ENCODE measurements at places on chromosomes 3 and 15.

DNA sequence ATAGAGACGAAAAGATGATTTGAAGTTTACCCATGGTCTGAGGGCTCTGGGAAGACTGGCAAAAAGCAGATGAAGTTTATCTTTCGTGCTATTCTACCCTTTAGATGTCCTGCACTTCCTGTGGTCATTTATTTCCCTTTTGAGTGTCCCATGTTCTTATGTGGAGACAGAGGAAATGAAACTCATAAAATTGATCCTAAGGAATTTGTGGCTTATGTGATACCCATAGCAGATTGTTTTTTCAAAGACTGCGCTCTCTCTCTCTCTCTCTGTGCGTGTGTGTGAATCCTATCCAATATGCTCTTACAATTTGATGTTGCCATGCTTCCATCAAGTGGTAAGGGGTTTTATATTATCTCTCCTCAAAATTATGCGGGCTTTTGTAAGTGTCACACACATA lies 607.5 kb upstream of the DPPA4 start:
- no peak for DNase-seq

GRCh38 chr3:120145542-120146285 lies 51.5 kb upstream of the GSK3B start:
- DNase-seq, result no peak

GRCh38 chr15:70806992-70807712 lies 43.8 kb upstream of the UACA start:
- no peak for DNase-seq

DNA sequence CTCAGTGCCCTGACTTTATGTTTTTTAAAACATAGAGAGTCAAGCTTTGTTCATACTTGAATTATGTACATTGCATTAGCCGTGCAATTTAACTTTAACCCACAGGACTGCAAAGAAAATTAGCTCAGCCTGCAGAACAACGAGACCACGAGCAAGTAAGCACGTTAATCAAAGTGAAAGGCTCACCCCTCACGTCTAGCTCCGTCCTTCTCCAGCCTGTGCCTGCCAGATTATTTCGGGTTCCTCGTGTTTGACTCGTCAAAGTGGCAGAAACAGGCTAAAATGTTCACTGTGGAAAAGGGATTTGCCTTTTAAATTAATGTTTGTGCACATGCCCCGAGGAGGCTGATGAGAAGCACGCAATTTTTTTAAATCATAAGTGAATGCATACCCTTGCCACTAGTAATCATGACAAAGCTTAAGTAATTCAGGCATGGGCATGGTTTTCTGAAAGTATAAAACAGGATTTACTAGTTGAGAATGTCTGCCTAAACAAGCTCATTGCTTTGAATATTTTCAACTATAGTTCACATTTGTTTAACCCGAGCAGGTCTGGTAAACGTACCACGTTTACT lies 15.3 kb downstream of the ZBTB38 start:
- no peak for DNase-seq

- DNase-seq, result no peak
Measured at GRCh38 chr15:95432878-95433405, 897.6 kb upstream of the NR2F2 start.

- no peak for DNase-seq
Measured at GRCh38 chr3:128321418-128321817, 145.3 kb downstream of the DNAJB8 start.

- no peak for DNase-seq
Measured at GRCh38 chr3:10526366-10526765, 21.0 kb upstream of the ATP2B2 start.

DNA sequence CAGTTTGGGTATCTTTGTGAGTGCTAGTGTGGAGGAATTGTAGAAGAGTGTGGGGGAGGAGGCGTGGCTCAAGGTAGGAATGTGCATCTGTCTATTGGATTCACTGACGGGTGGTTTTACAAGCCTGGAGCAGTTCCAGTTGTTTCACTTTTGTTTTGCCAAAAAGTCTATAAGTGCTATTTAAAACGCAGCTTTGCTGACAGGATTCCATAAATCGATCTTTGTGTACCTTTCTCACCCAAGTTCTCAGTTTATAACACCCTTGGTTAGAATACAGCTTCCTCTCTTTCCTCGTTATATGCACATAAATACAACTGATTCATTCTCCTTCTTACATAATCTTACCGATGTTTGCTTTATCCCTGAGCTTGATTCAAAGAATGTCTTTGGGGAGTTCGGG lies 123.2 kb upstream of the UBE2E2 start:
- no peak for DNase-seq

DNA sequence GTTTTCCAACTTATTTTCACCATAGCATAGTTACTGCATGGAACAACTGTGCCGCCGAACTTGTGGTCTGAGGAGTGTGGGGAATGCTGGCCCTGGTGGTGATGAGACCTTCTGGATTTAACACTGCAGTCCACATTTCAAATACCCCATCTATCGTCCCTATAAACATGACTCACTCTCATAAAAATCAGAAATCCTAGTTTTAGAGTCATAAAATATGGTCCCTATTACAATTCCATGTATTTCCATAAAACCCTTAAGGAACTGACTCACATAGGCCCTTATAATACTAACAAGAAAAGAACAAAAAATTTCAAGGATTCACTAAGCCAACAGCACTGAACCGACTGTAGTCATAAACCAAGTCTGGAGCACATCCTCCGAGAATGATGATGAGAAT lies 147.2 kb downstream of the FOXP1 start:
- no peak for DNase-seq

- DNase-seq, result no peak
Measured at GRCh38 chr15:100693451-100693850, 91.1 kb downstream of the ASB7 start.
